Central memory CD8-positive, alpha-beta T cell (primary cell): ENCODE measurements at places on chromosomes 3 and 15.
A peak's percentile ranks its signal among the peaks of the same experiment; 100 is the strongest.

- no peaks in the 10 kb centered on the region for H3K4me1 ChIP-seq
- no peak overlapping the region for H3K4me3 ChIP-seq
- no peak overlapping the region for H3K27ac ChIP-seq
- DNase-seq, result no peak
- no peaks in the 10 kb centered on the region for H3K36me3 ChIP-seq
- no peaks in the 10 kb centered on the region for H3K27me3 ChIP-seq
Observed at GRCh38 chr3:170307671-170308405, 49.7 kb upstream of the SKIL start.

GRCh38 chr3:65582012-65582717, 456.6 kb downstream of the MAGI1 start:
- no peaks in the 10 kb centered on the region for H3K27me3 ChIP-seq
- no peak overlapping the region for H3K27ac ChIP-seq
- H3K4me3 ChIP-seq, result no peak overlapping the region
- no peaks in the 10 kb centered on the region for H3K4me1 ChIP-seq

DNA sequence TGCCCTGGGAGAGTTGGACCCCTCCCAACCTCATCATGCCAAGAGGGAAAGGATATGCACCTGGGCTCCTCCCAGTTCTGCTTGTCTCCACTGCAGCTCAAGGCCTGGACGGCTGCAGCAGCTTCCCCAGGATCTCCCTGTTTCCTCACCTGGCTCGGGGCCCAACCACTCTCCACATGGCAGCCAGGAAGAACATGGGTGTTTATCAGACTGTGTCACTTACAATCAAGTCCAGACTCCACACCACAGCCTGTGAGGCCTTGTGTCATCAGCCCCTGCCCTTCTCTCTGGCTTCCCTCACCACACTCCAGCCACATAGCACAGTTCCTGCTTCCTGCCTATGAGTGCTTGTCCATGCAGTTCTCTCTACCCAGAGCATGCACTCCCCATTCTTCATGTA, 534.4 kb downstream of the EPHB1 start:
- no peak for DNase-seq
- H3K4me3 ChIP-seq, result no peak overlapping the region
- H3K27me3 ChIP-seq, result no peaks in the 10 kb centered on the region
- H3K27ac ChIP-seq, result no peak overlapping the region
- H3K4me1 ChIP-seq, result no peaks in the 10 kb centered on the region
- H3K36me3 ChIP-seq, result no peaks in the 10 kb centered on the region

DNA sequence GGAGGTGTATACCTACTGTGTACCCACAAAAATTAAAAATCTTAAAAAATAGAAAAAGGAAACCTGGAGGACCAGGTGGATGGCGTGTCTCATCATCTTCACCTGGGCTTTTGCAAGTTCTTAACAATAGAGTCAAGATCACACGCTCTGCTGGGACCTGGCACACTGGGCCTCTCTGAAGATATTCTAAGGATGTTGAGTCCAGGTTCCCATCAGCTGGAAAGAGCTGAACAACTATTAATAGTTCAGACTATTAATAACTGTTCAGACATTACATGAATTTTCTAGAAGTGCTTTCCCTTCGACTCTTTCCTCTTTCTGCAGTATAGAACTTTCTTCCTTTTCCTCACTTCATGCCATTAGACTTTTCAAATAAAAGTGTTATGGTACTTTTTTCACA, 320.2 kb upstream of the IL12A start:
- H3K27ac ChIP-seq, result no peak overlapping the region
- no peaks in the 10 kb centered on the region for H3K27me3 ChIP-seq
- no peak for DNase-seq
- no peaks in the 10 kb centered on the region for H3K4me1 ChIP-seq
- no peak overlapping the region for H3K4me3 ChIP-seq

GRCh38 chr3:61628636-61629035, 67.3 kb downstream of the PTPRG start:
- H3K27me3 ChIP-seq, result no peaks in the 10 kb centered on the region
- DNase-seq, result no peak
- no peaks in the 10 kb centered on the region for H3K36me3 ChIP-seq

DNA sequence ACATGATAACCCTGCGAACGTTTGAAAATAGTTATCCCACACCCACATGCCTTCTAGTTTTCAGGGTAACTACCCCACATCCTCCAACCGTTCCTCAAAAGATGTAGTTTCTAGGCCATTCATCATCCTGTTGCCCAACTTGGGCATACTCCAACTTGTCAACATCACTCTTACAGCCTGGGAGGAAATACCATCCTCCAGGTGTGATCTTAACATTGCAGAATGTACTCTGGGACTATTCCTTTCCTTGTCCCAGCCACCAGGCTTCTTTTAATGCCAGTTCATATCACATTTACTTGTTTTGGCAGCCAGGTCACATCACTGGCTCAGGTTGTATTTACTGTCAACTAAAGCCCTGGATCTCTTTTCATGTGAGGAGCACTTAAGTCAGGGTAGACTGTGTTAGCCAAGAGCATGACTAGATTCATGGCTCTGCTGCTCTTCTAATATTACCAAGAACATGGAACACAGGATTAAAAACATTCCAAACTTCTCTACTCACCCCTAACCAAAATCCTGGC, 4.0 kb upstream of the DENND6A start:
- H3K27ac ChIP-seq, result no peak overlapping the region
- DNase-seq, result no peak
- H3K4me1 ChIP-seq, result no peaks in the 10 kb centered on the region
- peaks cover 12% of the 10 kb centered on the region for H3K36me3 ChIP-seq
- H3K4me3 ChIP-seq, result no peak overlapping the region
- H3K27me3 ChIP-seq, result no peaks in the 10 kb centered on the region

GRCh38 chr3:82891028-82891427, 1129.6 kb upstream of the GBE1 start:
- no peak for DNase-seq
- H3K27ac ChIP-seq, result no peak overlapping the region
- H3K36me3 ChIP-seq, result no peaks in the 10 kb centered on the region

DNA sequence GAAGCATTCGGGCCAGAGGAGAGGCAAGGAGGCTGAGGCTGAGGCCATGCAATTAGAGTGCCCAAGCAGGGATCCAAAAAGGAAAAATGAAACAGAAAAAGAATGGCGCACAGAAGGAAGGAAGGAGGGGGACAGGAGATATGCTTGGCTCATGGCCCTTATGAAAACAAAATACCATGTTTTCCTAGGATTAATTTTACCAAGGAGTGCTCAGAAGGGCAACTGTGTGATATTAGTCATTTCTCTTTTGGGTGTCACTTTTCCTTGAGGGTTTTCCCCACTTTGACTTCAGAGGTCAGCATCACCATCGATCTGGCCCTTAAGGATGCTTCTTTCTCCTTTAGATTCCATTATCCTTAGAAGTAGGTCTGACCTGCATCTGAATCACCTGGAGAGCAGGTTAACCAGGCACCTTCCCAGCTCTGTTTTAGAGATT, 1.4 kb downstream of the PARP14 start:
- H3K27ac ChIP-seq, result peak overlapping the region; percentile 97
- H3K27me3 ChIP-seq, result no peaks in the 10 kb centered on the region
- DNase-seq, result no peak
- peaks cover 35% of the 10 kb centered on the region for H3K36me3 ChIP-seq

DNA sequence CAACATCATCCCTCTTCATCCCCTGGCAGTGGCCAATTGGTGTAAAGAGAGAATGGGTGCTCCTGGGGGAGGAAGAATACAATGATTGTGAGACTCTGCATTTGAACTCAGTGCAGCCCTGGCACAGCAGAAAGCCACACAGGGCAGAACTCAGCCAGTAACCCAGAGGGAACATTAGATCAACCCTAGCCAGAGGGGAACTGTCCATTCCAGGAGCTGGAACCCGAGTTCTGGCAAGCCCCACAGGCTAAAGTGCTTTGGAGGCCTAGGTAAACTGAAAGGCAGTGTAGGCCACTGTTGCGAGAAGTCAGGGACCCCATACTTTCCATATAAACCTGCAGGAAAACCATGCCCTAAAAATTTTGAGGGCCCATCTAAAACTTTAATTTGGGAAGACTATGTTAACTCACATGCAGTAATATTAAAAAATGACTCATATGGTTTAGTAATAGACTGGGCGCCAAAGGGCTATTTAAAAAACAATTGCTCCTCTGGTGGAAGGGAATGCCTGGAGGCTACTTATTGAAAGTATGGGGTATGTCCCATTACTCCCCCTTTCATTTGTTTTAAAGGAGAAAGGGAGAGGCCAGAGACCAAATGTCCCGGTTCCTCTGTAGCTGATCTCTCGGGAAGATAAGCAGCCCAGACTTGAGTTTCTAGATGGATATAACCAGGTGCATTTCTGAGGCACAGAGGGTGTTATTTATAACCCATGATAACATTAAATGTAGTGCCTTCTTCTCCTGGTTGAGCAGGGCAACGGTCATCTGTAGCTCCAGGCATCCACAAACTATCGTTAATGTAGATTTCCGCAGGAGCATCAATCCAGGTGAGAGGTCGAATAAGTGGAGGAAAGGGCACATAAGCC, 5.8 kb upstream of the RAD51 start:
- no peak overlapping the region for H3K4me3 ChIP-seq
- no peak for DNase-seq
- peaks cover 6% of the 10 kb centered on the region for H3K4me1 ChIP-seq
- peaks cover 12% of the 10 kb centered on the region for H3K36me3 ChIP-seq

DNA sequence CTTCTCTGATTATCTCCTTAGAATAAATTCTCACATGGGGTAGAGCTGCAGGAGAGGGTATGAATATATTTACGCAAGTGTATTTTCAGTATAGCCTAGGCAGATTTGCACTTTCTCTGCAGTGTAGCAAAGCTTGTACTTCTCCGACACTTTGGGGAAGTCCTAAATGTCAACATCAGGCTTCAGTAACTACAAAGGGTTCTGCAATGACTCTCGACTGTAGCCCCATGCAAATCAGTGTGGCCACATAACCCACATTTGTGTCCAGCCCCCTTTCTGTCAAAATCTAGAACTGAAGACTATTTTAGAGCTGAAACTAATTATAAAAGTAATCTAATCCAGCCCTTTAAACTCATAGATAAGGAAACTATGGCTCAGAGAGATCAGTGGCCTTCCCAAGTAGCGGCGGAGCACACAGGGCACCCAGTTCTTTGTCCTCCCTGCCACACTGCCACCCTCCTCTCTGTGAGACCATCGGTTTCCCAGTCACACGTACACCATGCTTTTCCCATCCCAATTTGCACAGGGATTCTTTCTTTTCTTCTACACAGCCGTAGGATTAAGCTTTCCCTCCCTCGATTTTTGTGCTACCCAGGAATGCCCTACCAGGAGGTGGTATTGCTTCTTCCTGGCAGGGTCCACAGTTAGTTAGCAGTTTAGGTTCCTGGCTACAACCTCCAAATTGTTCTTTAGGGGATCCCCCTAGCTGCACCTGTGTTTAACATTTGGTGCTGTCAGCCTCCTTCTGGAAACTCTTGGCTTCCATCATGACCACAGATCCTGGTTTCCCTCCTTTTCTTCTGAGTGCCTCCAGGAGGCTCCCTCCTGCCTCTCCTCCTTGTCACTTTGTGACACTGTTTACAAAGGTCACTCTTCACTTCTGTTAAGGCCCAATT, 22.9 kb downstream of the MRAS start:
- peaks cover 25% of the 10 kb centered on the region for H3K27me3 ChIP-seq
- H3K36me3 ChIP-seq, result peaks cover 5% of the 10 kb centered on the region
- H3K4me3 ChIP-seq, result no peak overlapping the region
- H3K27ac ChIP-seq, result no peak overlapping the region
- no peak for DNase-seq

DNA sequence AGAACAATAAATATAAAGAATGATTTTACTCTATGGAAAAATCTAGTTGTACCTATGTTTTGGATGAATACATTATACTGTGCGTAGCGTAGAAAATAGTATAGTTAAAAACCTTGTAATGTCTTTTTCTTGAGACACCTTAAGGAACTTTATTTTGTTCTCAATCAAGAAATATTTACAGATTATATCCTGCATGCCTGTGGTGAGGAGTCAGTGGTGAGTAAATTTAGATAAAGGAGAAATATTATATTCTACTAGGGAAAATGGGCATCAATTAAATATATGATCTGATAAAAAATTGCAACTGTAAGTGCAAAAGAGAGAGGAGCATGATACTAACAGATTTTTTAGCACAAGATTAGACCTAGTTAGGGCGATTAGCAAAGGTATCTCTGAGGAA, 157.7 kb downstream of the RBMS3 start:
- no peak overlapping the region for H3K4me3 ChIP-seq
- no peaks in the 10 kb centered on the region for H3K27me3 ChIP-seq
- no peak overlapping the region for H3K27ac ChIP-seq
- no peaks in the 10 kb centered on the region for H3K4me1 ChIP-seq

DNA sequence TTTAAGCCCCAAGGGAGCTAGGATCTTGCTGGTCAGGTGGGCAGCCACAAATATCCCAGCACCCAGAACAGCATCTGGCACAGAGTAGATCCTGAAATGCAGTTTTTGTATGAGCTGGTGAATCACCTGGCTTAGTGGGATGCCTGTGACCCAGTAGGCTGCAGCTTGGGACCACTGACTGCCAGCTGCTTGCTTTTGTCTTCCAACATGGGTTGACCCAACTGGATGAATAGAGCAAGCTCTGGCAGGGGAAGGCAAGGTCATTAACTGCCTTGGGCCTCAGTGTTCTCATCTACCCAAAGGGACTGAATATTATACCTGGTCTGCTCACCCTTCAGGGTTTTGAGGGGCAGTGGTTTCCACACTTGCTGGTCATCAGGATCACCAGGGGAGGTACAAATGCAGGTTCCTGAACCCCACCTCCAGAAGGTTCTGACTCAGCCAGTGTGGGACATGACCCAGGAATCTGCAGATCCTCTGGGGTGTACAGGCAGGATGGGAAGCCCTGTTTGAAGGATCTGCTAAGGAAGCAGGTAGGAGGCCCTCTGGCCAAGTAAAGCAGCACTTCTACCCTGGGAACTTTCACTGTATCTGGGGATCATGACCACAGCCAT, 55.4 kb downstream of the ITGA11 start:
- H3K4me1 ChIP-seq, result no peaks in the 10 kb centered on the region
- H3K4me3 ChIP-seq, result no peak overlapping the region
- H3K36me3 ChIP-seq, result no peaks in the 10 kb centered on the region
- DNase-seq, result no peak

- H3K4me3 ChIP-seq, result no peak overlapping the region
- no peaks in the 10 kb centered on the region for H3K27me3 ChIP-seq
- H3K36me3 ChIP-seq, result no peaks in the 10 kb centered on the region
Observed at GRCh38 chr15:38275959-38276358, 23.3 kb downstream of the SPRED1 start.

DNA sequence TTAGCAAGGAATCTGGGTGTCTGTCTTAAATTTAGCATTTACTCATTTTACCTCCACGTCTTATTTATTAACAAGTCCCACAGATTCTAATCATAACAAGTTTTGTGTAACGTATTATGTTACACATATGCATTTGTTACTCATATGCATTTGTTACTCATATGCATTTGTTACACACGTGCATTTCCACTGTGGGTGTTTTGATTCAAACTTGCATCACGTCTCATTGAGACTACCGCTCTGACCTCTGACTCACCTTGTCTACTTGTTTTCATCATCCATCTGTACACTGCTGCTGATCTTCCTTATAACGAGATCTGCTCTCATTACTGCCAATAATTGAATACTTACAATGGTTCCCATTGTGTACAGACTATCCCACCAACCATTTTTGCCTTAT, 1141.4 kb downstream of the TBL1XR1 start:
- H3K27ac ChIP-seq, result no peak overlapping the region
- no peak for DNase-seq
- no peaks in the 10 kb centered on the region for H3K4me1 ChIP-seq
- H3K4me3 ChIP-seq, result no peak overlapping the region

- no peak for DNase-seq
- H3K27me3 ChIP-seq, result no peaks in the 10 kb centered on the region
Observed at GRCh38 chr3:18217507-18218174, 207.5 kb downstream of the SATB1 start.
